ENCODE measurements at places on chromosomes 2 and 18.

- DNase-seq = no peak
Observed at GRCh38 chr2:130848526-130849210, 12.0 kb downstream of the ARHGEF4 start.

DNA sequence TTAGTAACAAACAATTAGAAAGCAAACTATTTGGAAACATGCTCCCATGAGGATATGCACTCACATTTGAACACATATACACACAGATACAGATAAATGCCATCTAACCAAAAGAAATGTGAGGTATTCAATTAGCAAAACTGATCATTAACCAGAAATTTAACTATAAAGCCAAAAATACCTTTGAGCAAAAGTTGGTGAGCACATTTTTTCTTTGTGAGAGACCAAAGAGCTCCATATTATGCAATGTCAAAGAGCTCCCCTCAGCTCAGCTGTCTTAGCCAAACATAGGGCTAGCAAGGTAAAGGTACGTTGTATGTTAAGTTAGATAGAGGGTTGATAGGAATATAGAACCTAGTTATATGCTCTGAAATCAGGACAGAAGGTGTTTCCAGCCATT lies 43.8 kb downstream of the CYBRD1 start:
- no peak for DNase-seq

DNA sequence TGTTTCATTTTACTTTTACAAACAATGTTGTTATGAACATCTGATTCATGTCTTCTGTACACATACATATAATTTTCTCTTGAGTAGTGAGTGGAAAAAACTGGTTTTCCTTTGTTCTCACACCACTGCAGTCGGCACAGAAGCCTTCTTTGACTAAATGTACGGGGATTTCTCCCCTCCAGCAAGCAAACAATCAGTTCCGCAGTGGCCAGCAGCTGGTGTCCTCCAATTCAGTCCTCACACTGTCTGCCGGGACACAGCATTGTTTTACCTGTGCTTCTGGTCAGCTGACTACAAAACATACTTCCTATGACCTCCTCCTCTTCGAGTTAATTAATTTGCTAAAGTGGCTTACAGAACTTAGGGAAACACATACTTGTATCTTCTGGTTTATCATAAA lies 202.8 kb downstream of the WDR7 start:
- no peak for DNase-seq

DNA sequence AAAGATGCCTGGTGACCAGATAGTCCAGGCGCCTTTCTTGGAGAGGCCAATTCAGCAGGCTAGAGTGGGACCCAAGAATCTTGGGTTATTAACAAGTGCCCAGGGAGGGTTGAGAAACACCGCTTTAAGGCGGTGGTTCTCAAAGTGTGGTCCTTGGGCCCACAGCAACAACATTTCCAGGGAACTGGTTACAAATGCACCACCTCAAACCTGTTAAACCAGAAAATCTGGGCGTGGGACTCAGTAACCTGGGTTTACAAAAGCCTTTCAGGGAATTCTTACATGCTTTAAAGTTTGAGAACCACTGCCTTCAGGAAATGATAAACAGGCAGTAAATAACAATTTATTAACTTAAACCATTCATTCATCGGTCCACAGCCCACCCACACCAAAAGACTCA lies 92.5 kb downstream of the SP3 start:
- no peak for DNase-seq

DNA sequence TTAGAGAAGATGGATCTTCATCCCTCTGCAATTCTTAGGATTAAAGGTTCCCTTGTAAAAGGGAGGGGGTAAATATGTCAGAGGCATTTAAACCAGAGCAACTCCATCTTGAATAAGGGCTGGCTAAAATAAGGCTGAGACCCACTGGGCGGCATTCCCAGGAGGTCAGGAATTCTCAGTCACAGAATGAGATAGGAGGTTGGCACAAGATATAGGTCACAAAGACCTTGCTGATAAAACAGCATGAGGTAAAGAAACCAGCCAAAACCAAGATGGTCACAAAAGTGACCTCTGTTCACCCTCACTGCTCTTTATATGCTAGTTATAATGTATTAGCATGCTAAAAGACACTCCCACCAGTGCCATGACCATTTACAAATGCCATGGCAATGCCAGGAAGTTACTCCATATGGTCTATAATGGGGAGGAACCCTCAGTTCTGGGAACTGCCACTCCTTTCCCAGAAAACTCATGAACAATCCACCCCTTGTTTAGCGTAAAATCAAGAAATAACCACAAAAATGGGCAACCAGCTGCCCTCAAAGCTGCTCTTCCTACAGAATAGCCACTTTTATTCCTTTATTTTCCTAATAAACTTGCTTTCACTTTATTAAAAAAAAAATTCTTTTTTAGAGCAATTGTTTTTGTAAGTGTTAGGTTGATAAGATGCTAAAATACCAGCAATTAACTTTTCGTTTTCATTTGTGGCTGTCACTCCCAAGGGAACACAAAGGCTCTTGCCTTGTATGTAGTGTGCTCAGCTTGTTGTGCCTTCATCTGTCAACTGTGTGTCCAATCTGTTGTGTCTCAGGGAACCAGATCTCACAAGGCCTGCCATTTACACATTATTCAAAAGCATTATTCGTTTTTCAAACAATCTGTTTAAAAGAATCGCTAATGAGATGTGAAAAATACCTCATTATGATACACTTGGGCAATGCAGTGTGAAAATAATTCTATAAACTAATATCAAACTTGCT lies 205.2 kb upstream of the RGPD4 start:
- no peak for DNase-seq

GRCh38 chr2:128799284-128799552 lies 480.6 kb upstream of the HS6ST1 start:
- DNase-seq = no peak

GRCh38 chr2:102302458-102302857 lies 8.9 kb upstream of the IL1RL1 start:
- no peak for DNase-seq

DNA sequence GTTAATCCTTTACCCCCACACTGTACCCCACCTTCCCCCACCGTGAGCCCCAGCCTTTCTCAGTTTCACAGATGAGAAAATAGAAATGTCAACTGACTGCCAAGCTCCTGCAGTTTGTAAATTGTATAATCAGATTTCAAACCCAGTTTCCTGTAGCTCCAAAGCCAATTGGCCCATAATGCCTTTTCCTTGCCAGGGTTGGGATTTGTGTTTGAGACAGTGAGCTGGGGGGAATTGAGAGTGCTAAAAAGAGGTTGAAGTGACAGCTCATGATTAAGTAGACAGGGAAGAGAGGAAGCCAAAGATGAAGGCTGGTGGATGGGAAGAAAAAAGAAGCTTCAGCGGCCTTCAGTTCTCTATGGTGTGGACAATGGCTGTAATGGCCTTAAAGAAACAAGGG lies 10.7 kb downstream of the OSBPL6 start:
- no peak for DNase-seq

GRCh38 chr2:125471963-125472362 lies 1184.0 kb upstream of the GYPC start:
- no peak for DNase-seq

- DNase-seq = no peak
Observed at GRCh38 chr2:75315436-75315835, 116.1 kb upstream of the TACR1 start.

- DNase-seq = no peak
Observed at GRCh38 chr2:105880637-105881036, 135.9 kb downstream of the NCK2 start.

- no peak for DNase-seq
Observed at GRCh38 chr18:14089781-14090180, 42.5 kb downstream of the ZNF519 start.

DNA sequence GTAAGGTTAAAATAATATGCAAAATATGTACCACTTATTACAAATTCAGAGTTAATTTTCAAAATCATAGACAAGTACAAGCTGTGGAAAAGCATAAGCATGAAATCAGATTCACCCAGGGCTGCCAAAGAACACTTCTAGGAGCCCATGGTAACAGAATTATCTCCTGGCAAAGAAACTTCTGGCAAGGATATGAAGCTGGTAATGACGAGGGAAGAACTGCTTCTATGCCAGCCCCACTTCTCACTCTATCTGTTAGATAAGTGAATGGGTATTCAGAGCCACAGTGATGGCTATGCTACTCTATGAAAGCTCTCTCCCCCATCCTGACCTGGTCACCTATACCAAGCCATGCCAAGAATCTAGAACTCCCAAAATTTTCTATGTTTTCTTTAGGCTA lies 36.9 kb upstream of the PDE1A start:
- DNase-seq = no peak

DNA sequence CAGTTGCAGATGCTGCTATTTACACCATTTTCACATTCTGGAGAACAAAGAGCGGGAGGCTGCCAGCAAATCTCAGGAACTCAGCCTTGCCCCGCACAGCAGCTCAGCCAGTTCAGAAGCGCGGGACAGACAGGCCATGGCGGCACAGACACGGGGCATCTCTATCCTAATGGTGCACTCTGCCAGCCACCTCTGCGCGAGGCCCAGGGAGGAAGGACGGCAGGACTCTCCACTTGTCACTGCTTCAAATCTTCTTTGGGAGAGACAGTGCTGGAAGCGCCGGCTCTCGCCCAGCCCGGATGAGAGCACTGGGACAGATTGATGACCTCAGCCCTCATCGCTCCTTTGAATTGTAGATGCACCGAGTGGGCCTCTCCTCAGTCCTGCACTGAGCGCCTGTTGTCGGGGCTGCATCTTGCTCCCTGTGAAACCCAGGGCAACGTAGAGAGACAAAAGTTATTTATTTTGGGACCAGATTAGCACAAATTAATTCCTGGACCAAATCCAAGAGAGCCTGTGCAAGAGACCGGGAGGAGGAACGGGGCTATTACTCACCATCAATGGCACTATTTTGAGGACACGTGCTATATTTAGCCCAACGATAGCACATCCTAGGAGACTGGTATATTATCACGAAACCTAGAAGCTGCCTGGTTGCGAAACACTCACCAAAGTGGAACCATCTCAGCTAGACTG lies 211.4 kb upstream of the SMIM21 start:
- no peak for DNase-seq

DNA sequence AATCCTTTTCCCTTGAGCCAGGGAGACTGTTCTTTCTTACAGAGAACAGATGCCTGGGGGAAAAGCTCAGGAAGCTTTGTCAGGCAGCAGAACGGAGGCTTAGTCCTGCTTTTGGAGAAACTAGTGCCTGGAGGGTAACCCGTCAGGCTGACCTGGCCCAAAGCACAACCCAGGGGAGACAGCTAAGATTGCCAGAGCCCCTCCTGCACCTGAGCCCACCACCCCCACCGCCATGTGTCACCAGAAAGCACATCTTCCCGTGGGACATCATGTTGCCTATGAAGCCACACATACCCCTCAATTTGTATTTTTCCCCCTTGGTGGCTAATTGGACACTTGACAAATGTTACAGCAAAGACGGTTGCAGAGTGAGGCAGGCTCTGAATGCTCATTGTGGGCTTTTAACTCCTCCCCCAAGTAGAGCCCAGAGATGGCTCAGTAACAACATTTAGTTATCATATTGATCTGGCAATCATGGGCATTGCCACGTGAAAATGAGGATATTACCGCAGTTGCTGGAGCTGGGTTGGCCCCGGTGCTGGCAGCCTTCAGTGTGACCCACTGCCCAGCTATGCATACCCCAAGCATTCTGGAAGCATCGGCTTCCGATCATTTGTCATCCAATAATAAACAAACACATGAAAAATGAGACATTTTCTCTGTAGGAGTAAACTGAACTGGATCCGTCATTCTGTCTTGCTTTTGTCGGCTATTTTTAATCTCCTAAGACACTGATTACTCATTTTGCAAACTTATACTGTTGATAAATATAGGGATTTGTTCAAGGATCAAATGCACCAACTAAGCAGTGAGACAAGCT lies 229.5 kb downstream of the ATAD2B start:
- DNase-seq = no peak

DNA sequence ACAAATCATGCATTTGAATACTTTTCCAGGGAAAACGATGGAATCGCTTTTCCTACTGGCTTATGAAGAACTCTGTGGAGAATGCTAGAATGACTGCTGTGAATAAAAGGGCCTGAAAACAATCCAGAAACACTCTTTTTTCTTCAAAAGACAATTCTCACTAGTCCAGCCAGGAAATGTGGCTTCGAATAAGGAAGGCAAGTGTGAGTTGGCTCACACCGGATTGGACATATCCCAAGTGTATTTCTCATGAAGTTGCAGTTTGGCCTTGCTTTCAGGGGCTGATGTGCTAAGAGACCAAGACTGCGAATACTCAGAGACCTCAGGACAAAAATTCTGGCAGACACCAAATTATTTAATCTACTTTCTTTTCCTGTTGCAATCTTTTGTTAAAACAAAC lies 54.1 kb downstream of the FIGN start:
- no peak for DNase-seq

DNA sequence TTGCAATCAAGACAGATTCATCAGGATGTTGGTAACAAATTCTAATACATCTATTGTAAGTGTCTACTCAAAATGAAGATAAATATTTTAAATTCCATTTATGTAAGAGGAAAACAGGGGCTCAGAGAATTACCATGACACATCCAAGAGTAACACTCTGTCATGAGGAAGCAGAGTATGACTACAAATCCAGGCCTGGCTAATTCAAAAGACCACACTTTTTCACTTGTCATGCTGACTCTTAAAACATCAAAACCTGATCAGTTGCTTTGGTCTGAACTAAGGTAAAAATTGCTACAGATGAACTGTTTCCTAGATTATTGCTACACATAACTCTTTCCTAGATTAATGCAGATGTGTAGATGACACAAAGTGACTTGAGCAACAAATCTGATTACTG lies 880.6 kb downstream of the TSN start:
- DNase-seq = no peak

- no peak for DNase-seq
Observed at GRCh38 chr2:69994166-69994565, 32.7 kb upstream of the ASPRV1 start.

- DNase-seq = no peak
Observed at GRCh38 chr2:235433860-235434259, 60.0 kb upstream of the AGAP1 start.

DNA sequence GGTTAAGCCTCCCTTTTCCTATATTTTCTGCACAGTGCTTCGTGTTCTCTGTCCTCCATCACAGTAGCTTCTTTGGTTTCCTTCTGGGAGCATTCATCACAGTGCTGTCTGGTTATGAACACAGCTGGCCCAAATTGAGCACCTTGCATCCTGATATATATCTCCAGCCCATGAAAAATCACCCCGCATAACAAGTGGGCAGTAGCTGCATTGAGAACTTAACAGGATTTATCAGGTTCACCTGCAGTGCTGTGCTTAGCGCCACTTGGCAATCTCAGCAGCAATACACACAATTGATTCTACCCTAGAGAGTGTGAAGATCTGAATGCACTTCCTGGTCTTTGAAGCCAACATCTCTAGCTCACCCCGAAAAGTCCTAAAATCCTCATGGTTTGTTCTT lies 408.0 kb downstream of the RNF144A start:
- DNase-seq = no peak
